ENCODE measurements at places on chromosomes 6 and 20.

DNA sequence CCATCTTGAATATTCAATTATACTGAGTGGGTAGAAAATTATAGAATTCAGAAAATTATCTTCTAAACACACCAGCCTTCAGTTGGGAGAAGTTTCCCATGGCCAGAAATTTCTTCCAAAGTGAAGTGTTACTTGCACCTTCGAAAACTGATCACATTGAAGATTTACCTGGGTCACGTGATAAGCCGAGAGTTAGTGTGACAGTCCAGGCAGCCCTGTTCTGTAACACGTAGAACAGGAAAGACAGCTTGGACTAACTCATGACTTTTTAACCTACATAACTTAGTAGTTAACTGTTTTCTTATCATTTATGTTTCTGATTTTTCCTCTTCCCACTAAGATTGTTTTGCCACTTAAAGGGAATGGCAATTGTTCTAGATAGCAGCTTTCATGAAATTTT is 118.3 kb upstream of the MTHFD1L start:
- no peak for DNase-seq

DNA sequence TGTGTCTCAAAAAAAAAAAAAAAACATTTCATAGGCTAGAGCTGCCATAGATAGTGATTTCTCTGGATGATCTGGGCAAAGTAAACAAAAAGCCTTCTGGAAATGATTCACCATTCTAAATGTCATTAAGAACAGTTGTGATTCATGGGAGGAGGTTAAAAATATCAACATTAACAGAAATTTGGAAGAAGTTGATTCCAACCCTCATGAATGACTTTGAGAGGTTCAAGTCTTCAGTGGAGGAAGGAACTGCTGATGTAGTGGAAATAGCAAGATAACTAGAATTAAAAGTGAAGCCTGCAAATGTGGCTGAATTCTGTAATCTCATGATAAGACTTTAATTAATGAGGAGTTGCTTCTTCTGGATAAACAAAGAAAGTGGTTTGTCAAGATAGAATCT is 26.8 kb upstream of the MMP24 start:
- no peak for DNase-seq

- no peak for DNase-seq
Observed at GRCh38 chr20:4299773-4300172, 284.4 kb upstream of the RNF24 start.

GRCh38 chr20:53692465-53693067 is 98.9 kb upstream of the ZNF217 start:
- no peak for DNase-seq

Data from NCI-H1048 (cell line).